ENCODE measurements at places on chromosomes 12 and 14. TPM values are rescaled to one million over a fixed set of nuclear protein-coding genes. Genes with fewer than 3 reads are reported as not detected.

The TMEM119 gene
- total RNA-seq = 0.47 TPM

The RAB15 gene
- total RNA-seq = 6.2 TPM

The TAS2R31 gene
- total RNA-seq = 3.5 TPM

The CPM gene
- total RNA-seq = 63.5 TPM

The ANKRD33 gene
- total RNA-seq = not detected

The SRGAP1 gene
- total RNA-seq = 0.21 TPM

The SERPINA12 gene
- not detected for total RNA-seq

The TRPV4 gene
- not detected for total RNA-seq

The KRT85 gene
- total RNA-seq = not detected

The JAG2 gene
- 11.2 TPM for total RNA-seq

DNA sequence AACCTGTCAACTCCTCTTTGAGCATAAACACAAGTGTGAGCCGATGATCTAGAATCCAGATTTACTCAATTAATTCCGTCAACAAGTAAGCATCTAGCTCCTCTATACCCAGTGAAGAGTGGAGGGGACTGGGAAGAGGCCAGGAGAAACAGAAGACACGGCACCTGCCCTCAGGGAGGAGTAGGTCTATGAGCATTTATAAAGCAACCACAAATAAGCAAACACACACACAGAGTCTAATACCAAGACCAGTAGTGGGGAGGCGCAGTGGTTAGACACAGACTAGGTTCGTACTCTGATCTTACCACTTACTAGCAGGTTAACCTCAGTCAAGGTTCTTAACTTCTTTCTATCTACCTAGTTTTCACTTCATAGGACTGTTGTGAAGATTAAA lies 5.9 kb upstream of the FOXN3 start:
- no peak overlapping the region for H3K27ac ChIP-seq
- no peaks in the 10 kb centered on the region for H3K27me3 ChIP-seq
- peaks cover 10% of the 10 kb centered on the region for H3K36me3 ChIP-seq
- no peak for DNase-seq
- no peak overlapping the region for H3K4me3 ChIP-seq

GRCh38 chr12:51234530-51234929 lies 4.1 kb upstream of the DAZAP2 start:
- peaks cover 6% of the 10 kb centered on the region for H3K27me3 ChIP-seq
- no peak overlapping the region for H3K4me3 ChIP-seq
- peaks cover 9% of the 10 kb centered on the region for H3K4me1 ChIP-seq
- DNase-seq = no peak
- no peak overlapping the region for H3K27ac ChIP-seq

DNA sequence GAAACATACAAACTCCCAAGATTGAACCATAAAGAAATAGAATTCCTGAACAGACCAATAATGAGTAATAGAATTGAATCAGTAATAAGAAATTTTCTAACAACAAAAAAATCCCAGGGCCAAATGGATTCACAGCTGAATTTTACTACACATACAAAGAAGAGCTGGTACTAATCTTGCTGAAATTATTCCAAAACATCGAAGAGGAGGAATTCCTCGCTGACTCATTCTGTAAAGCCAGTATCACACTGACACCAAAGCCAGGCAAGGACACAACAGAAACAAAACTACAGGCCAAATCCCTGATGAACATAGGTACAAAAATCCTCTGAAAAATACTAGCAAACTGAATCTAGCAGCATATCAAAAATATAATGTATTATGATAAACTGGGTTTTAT lies 367.8 kb upstream of the CLEC14A start:
- H3K4me1 ChIP-seq = no peaks in the 10 kb centered on the region
- no peaks in the 10 kb centered on the region for H3K27me3 ChIP-seq
- H3K27ac ChIP-seq = no peak overlapping the region

GRCh38 chr12:53758081-53758729 lies 6.4 kb upstream of the CISTR start:
- H3K36me3 ChIP-seq = no peaks in the 10 kb centered on the region
- H3K27me3 ChIP-seq = peaks cover 41% of the 10 kb centered on the region
- DNase-seq = no peak

DNA sequence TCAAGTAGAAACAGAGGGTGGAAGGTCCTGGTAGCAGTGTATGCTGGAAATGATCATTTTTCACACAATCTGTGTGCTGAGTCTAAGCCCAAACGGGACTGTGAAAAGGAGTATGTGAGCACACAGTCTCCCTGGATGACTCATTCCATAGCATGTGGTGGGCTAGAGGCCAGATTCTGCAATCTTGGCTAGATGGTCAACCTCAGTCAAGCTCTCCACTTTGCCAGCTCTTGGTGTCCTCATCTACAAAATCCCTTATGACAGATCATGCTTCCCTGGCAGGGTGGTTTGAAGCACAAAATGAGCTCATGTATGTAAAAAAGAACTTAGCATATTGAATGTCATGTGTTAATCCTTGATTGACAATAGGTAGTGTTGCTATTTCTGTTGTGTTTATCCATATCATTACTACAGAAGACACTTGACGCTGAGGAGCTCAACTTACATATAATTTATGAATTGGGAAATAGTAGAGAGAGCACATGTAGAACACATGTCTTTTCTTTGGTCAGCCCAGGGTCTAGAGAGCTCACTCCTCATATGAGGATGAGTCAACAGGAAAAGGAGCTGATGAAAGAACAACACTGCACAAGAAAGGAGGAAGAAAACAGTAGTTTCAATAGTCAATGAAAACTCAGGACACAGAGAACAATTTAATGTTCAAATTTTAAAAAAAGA lies 517.5 kb downstream of the BCL11B start:
- DNase-seq = peak; percentile 35
- no peaks in the 10 kb centered on the region for H3K36me3 ChIP-seq
- H3K27ac ChIP-seq = no peak overlapping the region
- H3K4me1 ChIP-seq = peaks cover 6% of the 10 kb centered on the region

GRCh38 chr14:95254288-95254687 lies 65.4 kb downstream of the CLMN start:
- no peaks in the 10 kb centered on the region for H3K36me3 ChIP-seq
- H3K4me3 ChIP-seq = no peak overlapping the region
- peaks cover 10% of the 10 kb centered on the region for H3K27me3 ChIP-seq
- DNase-seq = no peak

GRCh38 chr14:105203057-105203531 lies 22.0 kb upstream of the NUDT14 start:
- H3K27ac ChIP-seq = no peak overlapping the region
- peak; percentile 91 for DNase-seq
- no peaks in the 10 kb centered on the region for H3K36me3 ChIP-seq
- H3K4me1 ChIP-seq = peaks cover 7% of the 10 kb centered on the region

GRCh38 chr12:124539084-124540041 lies 28.0 kb downstream of the NCOR2 start:
- H3K27me3 ChIP-seq = no peaks in the 10 kb centered on the region
- peaks cover 11% of the 10 kb centered on the region for H3K4me1 ChIP-seq
- no peak for DNase-seq
- no peak overlapping the region for H3K4me3 ChIP-seq

GRCh38 chr12:121092034-121092433 lies 40.6 kb upstream of the P2RX7 start:
- H3K27ac ChIP-seq = no peak overlapping the region
- H3K27me3 ChIP-seq = peaks cover 8% of the 10 kb centered on the region
- H3K4me3 ChIP-seq = peak overlapping the region; percentile 85
- H3K4me1 ChIP-seq = peaks cover 44% of the 10 kb centered on the region

DNA sequence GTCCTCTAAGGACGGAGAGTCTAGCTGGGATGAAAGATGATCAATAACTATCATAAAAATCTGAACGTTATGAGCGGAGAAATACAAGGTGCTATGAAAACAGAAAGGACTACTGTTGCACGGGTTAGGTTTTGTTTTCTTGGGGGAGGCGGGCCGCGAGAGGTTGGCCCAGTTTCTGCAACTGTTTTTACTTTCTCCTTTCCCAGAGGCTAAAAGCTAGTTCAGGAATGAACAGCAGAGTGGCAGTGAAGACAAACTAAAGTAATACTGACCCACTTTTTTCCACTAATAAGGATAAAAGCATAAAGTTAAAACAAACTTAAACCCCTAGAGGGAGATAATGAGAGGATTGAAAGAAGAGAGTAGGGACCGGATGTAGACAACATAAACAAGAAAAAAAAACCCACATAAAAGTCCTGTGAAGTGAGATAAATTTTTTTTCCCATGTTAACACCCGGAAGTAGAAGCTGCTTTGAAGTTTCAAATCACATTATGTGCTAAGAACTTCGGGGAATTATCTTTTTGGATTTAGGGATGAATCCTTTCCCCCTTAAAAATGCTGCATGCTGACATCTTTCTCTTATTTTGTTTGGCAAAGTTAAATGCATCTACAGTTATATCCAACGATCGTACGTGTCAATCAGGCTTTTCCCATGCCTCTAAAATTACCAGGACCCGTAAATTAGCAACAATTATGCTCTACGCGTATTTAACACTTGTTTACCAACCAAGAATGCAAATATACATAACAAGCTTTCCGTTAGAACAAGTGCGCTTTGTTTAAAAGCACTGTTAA lies 1.0 kb upstream of the CDK17 start:
- H3K27me3 ChIP-seq = no peaks in the 10 kb centered on the region
- H3K4me1 ChIP-seq = peaks cover 37% of the 10 kb centered on the region
- H3K36me3 ChIP-seq = peaks cover 2% of the 10 kb centered on the region

DNA sequence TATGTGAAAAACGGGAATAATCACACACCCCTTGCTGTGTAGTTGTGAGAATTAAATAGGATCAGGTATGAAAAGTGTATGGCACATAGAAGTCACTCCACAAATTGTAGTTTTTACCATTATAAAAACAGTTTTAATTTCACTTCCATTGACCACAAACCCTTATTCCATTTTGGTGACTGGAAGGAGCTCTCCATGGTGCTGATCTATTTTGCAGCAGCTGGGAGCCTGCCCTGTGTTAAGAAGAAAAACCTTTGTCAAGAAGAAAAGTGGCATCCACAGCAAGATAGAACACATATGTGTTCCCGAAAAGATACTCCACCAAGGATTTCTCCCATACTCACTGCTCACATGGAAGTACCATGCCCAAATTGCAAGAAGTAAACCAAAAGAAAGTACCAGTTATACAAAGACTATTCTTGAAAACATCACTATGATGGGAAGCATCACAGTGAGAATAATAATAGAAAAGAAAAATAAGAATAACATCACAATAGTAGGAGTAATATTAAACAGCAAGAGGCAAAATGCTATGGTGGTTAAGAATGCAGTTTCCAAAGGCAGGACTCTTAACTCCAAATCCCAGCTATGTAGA lies 58.7 kb downstream of the TUNAR start:
- H3K27ac ChIP-seq = no peak overlapping the region
- no peaks in the 10 kb centered on the region for H3K36me3 ChIP-seq
- H3K4me1 ChIP-seq = no peaks in the 10 kb centered on the region
- no peak overlapping the region for H3K4me3 ChIP-seq
- peak; percentile 72 for DNase-seq

DNA sequence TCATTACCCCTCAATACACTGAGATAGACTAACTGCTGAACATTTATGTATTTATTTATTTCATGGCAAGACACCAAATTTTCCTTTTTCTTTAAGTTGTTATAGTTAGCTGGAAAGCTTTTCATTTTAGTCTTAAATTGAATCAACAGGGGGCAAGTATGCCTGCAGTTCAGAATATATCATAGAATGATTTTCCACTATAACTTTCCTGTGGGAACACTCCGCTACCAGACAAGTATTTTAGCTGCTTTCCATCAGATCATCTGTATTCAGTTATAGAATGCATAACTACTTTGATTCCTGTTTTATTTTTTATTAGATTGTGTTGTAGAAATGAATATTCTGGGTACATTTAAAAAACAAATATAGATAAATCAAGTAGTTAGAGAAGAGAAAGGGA lies 102.0 kb downstream of the SLC6A15 start:
- no peaks in the 10 kb centered on the region for H3K36me3 ChIP-seq
- no peak overlapping the region for H3K4me3 ChIP-seq
- no peak overlapping the region for H3K27ac ChIP-seq
- no peak for DNase-seq

GRCh38 chr12:76375470-76375869 lies 27.3 kb upstream of the BBS10 start:
- no peaks in the 10 kb centered on the region for H3K27me3 ChIP-seq
- H3K36me3 ChIP-seq = peaks cover 50% of the 10 kb centered on the region
- peaks cover 4% of the 10 kb centered on the region for H3K4me1 ChIP-seq
- no peak for DNase-seq

GRCh38 chr12:116647813-116648212 lies 88.6 kb downstream of the MAP1LC3B2 start:
- peaks cover 8% of the 10 kb centered on the region for H3K27me3 ChIP-seq
- DNase-seq = no peak
- H3K36me3 ChIP-seq = peaks cover 2% of the 10 kb centered on the region
- H3K4me3 ChIP-seq = no peak overlapping the region
- H3K27ac ChIP-seq = no peak overlapping the region
- H3K4me1 ChIP-seq = peaks cover 6% of the 10 kb centered on the region

DNA sequence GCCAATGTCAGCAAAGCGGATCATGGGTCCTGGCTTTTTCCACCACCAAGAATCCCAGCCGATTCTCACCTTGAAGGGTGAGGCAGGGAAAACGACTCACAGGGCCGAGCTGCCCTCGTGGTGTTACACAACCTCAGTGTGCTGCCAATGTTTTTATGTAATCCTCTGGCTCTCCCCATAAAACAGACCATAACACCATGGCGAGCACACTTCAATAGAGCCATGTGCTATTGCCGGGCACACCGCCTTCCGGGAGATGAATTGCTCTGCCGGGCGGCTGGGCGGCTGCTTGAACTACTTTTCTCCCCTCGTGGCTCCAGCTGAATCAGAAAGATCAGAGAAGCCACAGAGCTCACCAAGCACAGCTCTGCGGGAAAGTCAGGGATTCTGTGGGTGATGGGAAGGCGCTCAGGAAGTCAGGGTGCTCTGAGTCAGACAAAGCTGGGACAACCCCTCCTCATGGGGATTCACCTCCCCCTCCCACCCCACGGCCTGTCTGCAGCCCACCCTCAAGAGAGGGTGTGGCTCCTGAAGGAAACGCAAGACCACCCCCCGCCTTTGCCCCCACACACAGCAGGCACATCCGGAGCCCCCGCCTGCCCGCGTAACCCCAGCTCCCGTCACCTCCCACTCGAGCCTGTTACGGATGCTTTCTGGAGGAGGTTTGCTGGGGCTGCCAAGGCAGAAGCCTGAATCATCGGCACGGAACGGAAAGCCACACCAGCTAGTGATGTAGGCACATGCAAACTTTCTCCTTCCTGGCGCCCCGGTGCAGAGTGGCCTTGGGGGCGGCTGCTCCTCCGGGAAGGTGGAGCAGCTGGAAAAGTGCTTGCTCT lies 1.8 kb downstream of the GALNT9 start:
- DNase-seq = peak; percentile 59
- H3K27ac ChIP-seq = peak overlapping the region; percentile 53
- peak overlapping the region; percentile 37 for H3K4me3 ChIP-seq

DNA sequence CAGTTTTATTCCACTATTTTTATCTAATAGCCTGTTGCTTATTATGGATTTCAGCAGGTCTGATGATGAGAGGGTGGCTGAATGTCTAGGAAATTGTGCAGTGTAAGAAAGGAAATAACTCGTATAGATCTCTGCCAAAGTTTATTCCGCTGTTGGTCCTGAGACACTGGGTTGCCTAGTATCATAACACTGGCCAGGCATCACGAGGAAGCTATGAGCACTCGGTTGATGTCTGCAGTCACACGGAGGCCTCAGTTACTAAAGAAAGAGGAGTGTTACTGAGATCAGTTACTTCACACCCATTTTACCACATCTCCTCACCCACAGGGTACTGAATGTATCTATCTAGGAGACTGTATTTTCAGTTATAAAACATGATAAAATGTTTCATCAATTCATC lies 21.9 kb downstream of the BHLHE41 start:
- no peak overlapping the region for H3K4me3 ChIP-seq
- no peak overlapping the region for H3K27ac ChIP-seq
- DNase-seq = no peak
- no peaks in the 10 kb centered on the region for H3K36me3 ChIP-seq

- H3K27ac ChIP-seq = no peak overlapping the region
- no peaks in the 10 kb centered on the region for H3K4me1 ChIP-seq
- H3K36me3 ChIP-seq = no peaks in the 10 kb centered on the region
Measured at GRCh38 chr12:64323476-64324225, 66.9 kb downstream of the C12orf56 start.

Measured in activated CD4-positive, alpha-beta T cell treated with anti-CD3 and anti-CD28 coated beads, Interleukin-2, amount 10 ng/mL, durations not matched to agents 24 days and 14 days (primary cell).